ENCODE measurements at places on chromosomes 12 and 14.

- DNase-seq: no peak
Measured at GRCh38 chr14:38718519-38718918, 384.5 kb downstream of the SEC23A start.

DNA sequence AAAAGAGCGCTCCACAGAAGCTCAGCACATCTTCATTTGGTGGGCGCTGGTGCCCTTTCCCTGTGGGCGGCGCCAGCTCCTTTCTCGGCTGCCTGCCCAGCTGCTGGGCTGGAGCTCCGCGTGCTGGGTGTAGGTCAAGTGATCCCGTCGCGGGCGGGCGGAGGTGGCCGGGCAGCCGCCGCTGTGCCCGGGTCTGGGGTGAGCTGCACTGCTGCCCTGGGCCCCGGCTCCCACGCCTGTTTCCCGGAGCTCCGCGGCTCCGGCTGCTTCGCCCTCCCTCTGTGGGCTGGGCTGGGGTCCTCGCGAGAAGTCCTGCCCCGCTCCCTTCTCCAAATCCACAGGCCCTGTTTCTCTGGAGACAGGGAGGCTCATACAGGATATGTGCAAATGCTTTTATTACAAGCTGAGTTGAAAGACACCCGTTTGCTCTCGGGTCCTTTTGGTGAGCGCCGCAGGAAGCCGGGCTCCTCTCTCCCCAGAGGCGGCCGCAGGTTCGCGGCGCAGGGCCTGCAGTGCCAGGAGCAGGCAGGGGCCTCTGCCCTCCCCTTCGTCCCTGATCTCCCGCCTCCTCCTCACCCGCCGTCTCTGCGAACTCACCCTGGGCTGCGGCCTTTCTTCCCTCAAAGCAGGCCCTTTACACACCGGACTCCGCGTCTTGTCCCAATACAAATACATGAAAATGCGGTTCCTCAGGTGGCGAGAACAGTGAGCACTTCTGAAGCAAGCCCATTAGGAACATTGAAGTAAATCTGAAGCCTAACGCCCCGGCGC is 67.8 kb upstream of the CAPRIN2 start:
- DNase-seq: no peak

DNA sequence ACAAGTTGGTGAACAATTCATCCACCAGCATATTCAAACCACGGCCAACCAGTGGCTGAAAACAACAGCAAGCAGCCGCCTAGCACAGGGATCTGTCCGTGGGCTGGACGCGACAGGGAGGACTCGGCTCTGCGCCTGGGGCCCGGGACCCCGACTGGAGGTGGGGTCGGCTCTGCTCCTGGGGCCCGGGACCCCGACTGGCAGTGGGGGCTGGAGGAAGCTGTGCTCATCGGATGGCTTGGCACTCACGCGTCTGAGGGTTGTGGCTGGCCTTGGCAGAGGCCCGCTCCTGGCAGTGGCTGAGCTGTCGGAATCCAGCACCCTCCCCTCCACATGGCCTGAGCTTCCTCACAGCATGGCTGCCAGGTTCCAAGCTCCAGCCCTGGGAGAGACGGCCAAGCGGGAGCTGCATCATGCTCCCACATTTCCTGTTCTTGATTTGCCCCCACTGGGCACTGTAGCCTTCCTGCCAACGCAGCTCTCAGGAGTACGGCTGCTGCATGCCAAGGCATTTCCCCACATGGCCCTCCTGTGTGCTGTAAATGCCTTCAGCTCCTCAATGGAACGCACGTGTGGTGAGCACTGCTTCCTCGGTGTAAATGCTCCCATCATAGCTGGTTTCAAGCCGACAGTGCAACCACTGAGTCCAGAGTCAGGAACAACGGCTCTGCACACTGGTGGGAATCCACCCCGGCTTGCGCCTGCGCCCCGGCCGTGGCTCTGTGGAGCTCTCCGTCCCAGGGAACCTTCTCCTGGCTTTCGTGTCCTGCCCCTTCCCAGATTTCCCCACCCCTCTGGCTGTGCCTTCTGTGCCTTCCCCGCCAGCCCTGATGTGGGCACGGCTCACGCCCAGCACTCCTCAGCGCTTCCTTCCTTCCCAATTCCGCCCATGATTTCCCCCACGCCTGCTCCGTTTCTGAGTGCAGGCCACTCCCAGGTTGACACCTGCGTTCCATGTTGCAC is 7.3 kb upstream of the GALNT9 start:
- DNase-seq: no peak

DNA sequence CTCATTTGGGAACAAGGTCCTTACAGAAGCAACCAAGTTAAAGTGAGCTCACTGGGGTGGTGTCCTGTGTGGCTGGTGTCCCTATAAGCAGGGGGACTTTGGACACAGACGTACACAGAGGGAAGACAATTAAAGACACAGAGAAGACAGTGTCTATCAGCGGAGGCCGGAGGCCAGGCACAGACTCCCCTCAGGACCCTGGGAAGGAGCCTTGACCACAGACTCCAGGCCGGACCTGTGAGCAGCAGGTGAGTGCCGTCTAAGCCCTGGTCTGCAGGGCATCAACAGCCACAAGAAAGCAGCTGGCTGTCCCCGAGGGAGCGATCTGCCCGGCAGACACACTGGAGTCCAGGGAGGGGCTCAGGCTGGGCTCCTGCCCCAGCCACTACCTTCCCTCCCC is 219.1 kb upstream of the C14orf180 start:
- no peak for DNase-seq

GRCh38 chr12:124434354-124434753 is 133.1 kb downstream of the NCOR2 start:
- DNase-seq: no peak

DNA sequence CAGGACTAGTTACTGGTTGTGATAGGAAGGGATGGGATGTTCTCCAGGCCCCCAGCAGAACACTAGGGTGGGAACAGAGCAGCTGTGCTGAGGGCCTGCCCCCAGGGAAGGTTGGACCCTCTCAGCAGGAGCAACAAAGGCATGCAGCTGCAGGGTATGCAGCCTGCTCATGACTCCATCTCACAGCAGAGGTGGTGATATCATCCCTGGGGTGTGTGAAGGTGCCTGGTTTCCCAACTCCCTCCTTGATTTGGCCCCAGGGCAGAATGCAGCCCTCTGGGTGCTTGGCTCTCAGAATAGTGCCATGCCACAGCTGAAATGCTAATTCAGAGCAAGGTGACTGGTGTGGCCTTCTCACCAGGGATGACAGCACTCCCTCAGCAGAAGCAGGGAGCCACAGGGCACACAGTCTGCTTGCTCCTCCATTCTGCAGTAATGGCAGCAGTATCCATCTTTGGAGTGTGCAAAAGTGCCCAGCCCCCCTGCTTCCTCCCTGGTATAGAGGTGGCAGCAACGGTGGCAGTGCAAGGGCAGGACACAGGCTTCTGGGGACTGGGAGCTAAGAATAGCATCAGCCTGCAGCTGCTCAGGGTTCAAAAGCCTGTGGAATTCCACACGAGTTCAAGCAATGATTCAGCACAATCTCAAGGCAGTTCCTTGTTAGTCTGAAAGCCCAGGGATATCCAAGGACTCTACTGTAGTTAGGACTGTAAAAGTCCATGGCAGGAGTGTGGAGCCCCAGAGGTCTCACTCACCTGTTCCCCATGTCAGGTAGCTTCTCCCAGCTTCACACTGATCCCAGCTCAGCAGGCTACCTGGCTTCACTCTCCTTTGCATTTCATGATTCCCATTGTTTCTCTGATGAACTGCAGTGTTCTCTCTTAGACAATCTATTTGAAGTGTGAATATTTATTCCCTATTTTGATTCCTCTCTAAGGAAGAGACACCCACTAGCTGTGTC is 298.1 kb upstream of the FOXG1 start:
- DNase-seq: no peak

GRCh38 chr14:71693381-71693780 is 238.8 kb upstream of the RGS6 start:
- no peak for DNase-seq

- no peak for DNase-seq
Measured at GRCh38 chr12:18951218-18951617, 178.3 kb upstream of the PLEKHA5 start.

DNA sequence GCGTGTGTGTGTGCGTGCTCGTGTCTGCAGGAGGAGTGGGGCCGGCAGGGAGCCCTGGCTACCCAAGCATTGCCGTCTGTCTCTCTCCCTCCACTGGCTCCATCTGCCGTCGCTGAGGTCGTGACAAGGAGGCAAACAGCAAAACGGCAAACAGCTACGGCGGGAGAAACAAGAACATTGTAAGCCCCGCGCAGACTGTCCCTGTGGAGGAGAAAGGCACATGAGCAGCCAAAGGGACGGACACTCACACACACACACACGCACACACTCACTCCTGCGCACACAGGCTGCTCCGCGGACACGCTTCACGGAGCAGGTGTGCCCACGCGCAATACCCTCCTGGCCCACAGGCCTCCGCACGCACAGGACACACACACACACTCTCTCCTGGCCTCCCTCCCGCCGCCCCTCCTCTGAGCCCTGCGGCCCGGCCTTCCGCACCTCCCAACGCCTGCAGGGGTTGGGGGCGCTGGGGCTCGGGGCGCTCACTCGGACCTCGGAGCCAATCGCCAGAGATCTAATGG is 905 bp downstream of the CISTR start:
- DNase-seq: no peak

DNA sequence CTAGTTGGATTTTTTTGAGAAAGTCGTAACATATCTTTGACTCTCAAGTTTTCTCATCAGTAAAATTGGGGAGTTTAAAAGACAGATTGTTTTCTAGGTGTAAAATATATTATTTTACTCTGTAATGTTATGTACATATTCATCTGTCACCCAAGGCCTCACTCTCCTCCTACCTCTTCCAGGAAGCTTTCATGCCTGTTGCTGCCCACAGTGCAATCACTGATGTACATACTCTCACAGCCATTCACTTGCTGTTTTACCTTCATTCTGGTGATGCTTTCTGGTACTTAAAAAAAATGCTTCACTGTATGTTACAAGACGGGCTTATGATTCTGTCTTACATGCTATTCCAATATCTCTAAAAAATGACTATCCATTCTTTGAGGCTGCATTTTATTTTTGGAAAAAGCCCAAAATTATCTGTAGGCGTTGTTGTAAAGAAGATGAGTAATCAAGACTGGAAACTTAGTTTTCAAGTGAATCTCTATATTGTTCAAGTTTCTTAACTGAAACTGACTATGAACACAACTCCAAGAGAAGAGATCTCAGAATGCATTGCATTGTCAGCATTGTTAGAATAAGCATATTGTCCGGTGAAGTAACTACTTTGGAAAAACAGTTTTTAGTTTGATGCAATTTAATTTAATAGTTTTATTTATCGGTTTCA is 82.5 kb downstream of the LMO3 start:
- DNase-seq: no peak

DNA sequence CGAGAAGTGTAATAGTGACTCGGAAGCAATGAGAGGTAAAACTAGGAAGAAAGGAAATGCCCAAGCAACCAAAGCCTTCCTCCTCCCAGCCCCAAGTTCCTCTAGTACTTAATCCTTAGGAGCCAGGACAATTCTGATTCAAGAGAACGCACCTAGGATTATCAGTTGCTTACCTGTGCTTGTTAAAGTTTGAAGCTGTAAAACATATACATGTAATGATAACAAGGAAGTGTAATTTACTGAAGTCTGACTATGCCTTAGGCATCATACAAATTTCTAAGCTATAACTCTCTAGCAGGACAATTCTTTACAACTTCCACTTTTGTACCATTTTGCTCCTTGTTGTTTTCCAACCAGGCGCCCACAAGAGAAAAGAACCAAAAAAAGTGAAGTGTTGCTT is 92.8 kb upstream of the OSBPL8 start:
- no peak for DNase-seq

GRCh38 chr12:13085968-13086686 is 17.3 kb downstream of the GSG1 start:
- DNase-seq: no peak

GRCh38 chr12:57098546-57098945 is 9.6 kb downstream of the NAB2 start:
- no peak for DNase-seq

GRCh38 chr14:38387821-38388220 is 131.9 kb upstream of the CLEC14A start:
- no peak for DNase-seq

GRCh38 chr12:9240776-9241175 is 32.6 kb upstream of the PZP start:
- DNase-seq: no peak

- DNase-seq: no peak
Measured at GRCh38 chr12:8035440-8036010, 3.0 kb downstream of the FOXJ2 start.

Measured in activated CD4-positive, CD25-positive, alpha-beta regulatory T cell (primary cell).